Activated CD4-positive, alpha-beta memory T cell treated with anti-CD3 and anti-CD28 coated beads for 36 hours (primary cell): ENCODE measurements at places on chromosomes 4 and X. TPM values are rescaled to one million over a fixed set of nuclear protein-coding genes. Genes with fewer than 3 reads are reported as not detected.

Gene CDX4
- not detected for total RNA-seq

Gene AFF2
- total RNA-seq: 0.45 TPM

Gene ENPP6
- 0.12 TPM for total RNA-seq

Gene NPY2R
- total RNA-seq: not detected

Gene CSAG1
- not detected for total RNA-seq

Gene MAPK10
- not detected for total RNA-seq

Gene GABRG1
- not detected for total RNA-seq

Gene USP17L27
- total RNA-seq: not detected

GRCh38 chr4:89175611-89176010, 64.3 kb downstream of the TIGD2 start:
- H3K36me3 ChIP-seq: no peaks in the 10 kb centered on the region
- H3K27me3 ChIP-seq: peaks cover 2% of the 10 kb centered on the region
- no peak for DNase-seq
- H3K27ac ChIP-seq: no peak overlapping the region
- no peak overlapping the region for H3K4me3 ChIP-seq

GRCh38 chr4:83510442-83510841, 25.5 kb upstream of the GPAT3 start:
- DNase-seq: no peak
- H3K27ac ChIP-seq: no peak overlapping the region
- no peaks in the 10 kb centered on the region for H3K27me3 ChIP-seq

DNA sequence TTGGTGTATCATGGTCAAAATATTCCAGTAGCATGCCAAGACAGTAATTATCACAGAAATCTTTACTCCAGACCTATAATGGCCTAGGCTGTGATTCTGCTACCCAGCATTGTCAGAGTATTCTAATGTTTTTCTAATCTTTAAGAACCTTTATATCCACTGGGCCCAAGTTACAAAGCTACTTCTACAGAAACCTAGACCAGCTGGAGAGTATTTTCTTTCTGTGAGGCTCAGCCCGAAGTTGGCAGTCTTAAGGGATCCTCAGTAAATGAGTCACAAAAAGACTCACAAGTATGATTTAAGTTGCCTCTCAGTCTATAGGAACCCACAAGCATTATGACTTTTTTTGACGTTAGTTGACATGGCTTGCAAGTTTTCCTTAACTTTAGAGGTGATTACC, 638.5 kb upstream of the FAM241A start:
- H3K27ac ChIP-seq: no peak overlapping the region
- no peaks in the 10 kb centered on the region for H3K36me3 ChIP-seq
- no peaks in the 10 kb centered on the region for H3K27me3 ChIP-seq
- H3K4me1 ChIP-seq: no peaks in the 10 kb centered on the region

DNA sequence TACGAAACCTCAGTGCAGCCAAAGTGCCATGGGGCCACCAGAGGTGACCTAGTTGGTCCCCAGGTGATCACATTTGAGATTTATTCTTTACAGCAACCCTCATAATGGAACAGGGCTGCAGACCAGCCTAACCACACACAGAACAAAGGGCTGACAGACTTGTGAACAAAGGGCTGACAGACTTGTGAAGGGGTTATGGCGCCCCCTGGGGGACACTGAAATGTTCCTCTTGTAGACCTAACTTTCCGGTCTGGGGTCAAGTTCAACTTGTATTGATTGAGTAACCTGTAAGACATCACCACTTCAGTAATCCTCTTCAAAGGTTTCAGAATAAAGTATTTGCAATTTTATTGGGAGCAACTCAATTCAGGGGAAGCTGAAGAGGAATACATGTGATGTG, 175.9 kb upstream of the RPS6KA3 start:
- no peak overlapping the region for H3K4me3 ChIP-seq
- peak; percentile 89 for DNase-seq
- no peak overlapping the region for H3K27ac ChIP-seq

GRCh38 chrX:809081-809480, 178.5 kb downstream of the SHOX start:
- H3K27ac ChIP-seq: no peak overlapping the region
- H3K4me1 ChIP-seq: no peaks in the 10 kb centered on the region
- no peak overlapping the region for H3K4me3 ChIP-seq
- H3K27me3 ChIP-seq: peaks cover 6% of the 10 kb centered on the region
- H3K36me3 ChIP-seq: no peaks in the 10 kb centered on the region

- no peak overlapping the region for H3K4me3 ChIP-seq
- H3K27ac ChIP-seq: no peak overlapping the region
- H3K4me1 ChIP-seq: no peaks in the 10 kb centered on the region
- DNase-seq: no peak
Observed at GRCh38 chr4:63620271-63620670, 789.0 kb downstream of the TECRL start.

DNA sequence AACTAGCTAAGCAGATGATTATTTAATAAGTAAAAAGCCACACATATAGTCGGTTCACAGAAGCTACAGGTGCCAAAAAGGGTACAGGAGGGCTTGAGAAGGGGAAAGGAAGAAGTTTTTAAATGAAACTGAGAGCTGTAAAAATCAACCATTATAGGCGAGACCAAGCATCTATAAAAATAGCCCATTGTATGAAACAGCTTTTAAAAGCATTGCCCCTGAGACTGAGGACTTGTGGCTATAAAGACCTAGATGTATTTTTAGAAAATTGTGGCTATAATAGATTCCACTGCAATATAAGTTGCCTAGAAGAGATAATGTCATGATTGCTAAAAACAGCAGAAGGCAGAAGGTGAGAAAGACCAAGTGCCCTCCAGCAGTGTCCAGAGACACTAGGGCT, 15.0 kb upstream of the TTC29 start:
- H3K4me1 ChIP-seq: no peaks in the 10 kb centered on the region
- H3K27ac ChIP-seq: no peak overlapping the region
- peaks cover 10% of the 10 kb centered on the region for H3K27me3 ChIP-seq
- H3K4me3 ChIP-seq: no peak overlapping the region
- DNase-seq: no peak

- no peak overlapping the region for H3K27ac ChIP-seq
- H3K4me1 ChIP-seq: no peaks in the 10 kb centered on the region
- no peak for DNase-seq
- no peak overlapping the region for H3K4me3 ChIP-seq
- H3K36me3 ChIP-seq: no peaks in the 10 kb centered on the region
Observed at GRCh38 chr4:66197451-66197850, 527.2 kb upstream of the EPHA5 start.

DNA sequence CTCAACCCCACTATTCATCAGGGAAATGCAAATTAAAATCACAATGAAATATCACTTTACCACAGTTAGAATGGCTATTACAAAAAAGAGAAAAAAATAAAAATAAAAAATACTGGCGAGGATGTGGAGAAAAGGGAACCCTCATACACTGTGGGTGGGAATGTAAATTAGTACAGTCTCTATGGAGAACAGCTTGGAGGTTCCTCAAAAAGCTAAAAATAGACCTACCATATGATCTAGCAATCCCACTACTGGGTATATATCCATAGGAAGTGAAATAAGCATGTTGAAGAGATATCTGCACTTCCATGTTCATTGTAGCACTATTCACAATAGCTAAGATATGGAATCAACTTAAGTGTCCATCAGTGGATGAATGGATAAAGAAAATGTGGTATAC, 50.5 kb upstream of the PAGE1 start:
- no peak overlapping the region for H3K4me3 ChIP-seq
- no peaks in the 10 kb centered on the region for H3K36me3 ChIP-seq
- H3K27me3 ChIP-seq: peaks cover 2% of the 10 kb centered on the region
- DNase-seq: no peak
- no peaks in the 10 kb centered on the region for H3K4me1 ChIP-seq
- no peak overlapping the region for H3K27ac ChIP-seq

- H3K4me3 ChIP-seq: no peak overlapping the region
- H3K27ac ChIP-seq: peak overlapping the region; percentile 58
- no peak for DNase-seq
- peaks cover 32% of the 10 kb centered on the region for H3K4me1 ChIP-seq
- H3K36me3 ChIP-seq: no peaks in the 10 kb centered on the region
Observed at GRCh38 chrX:124300405-124300804, 32.1 kb upstream of the TEX13D start.

GRCh38 chrX:39504850-39505259, 592.9 kb downstream of the BCOR start:
- H3K4me1 ChIP-seq: peaks cover 16% of the 10 kb centered on the region
- H3K27ac ChIP-seq: no peak overlapping the region
- H3K36me3 ChIP-seq: peaks cover 6% of the 10 kb centered on the region
- no peak overlapping the region for H3K4me3 ChIP-seq

DNA sequence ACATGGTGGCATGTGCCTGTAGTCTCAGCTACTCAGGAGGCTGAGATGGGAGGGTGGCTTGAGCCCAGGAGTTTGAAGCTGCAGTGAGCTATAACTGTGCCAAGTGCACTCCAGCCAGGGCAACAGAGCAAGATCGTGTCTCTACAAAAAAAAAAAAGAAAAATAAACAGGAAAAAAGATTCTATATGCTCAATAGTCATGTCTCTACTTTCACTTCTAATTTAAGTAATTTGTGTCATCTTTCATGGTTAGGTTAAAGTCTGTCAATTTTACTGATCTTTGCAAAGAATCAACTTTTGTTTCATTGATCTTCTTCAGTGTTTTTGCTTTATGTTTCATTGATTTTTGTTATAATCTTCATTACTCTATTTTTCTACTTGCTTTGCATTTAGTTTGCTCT, 106.2 kb upstream of the MAB21L2 start:
- peaks cover 3% of the 10 kb centered on the region for H3K4me1 ChIP-seq
- no peak for DNase-seq
- no peak overlapping the region for H3K4me3 ChIP-seq
- no peak overlapping the region for H3K27ac ChIP-seq
- H3K36me3 ChIP-seq: peaks cover 25% of the 10 kb centered on the region

DNA sequence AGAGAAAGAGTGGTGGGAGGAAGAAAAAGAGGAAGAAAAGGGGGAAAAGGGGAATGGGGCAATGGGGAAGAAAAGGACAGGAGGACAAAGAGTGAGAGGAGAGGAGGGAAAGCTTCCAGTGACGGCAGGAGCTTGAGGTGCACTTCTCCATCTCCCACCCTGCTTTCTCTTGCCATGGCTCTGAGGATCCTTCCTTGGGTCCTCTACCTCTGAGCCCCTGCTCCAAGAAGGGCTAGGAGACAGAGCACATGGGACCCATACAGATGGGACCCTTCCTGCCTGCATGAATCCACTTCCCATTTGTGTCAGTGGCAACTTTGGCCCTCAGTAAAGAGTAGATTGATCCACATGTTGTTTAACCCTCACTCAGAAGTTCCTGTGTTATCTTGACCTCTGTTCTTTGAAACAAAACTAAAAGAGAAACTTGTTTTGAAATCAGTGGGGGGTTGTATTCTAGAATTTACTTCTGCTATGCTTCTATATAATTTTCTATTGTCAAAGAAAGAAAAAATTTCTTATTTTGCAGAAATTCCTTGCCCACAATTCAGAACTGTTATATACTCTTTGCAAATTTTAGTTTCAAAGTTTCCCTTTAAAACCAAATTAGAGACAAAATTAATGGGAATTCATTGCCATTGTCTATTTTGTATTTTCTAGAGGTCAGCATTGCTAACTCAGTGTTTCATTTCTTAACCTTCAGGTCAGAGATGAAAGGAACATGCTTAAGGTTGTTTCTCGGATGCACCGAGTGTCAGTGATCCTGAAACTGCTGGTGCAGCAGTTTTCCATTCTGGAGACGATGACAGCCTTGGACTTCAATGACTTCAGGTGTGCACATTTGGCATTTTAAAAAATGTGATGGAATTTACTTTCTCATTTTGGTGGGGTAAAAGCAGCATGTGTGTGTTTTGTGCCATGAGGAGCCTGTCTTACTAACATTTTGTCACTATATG, 5.0 kb downstream of the TDO2 start:
- no peak overlapping the region for H3K4me3 ChIP-seq
- no peaks in the 10 kb centered on the region for H3K4me1 ChIP-seq
- no peak for DNase-seq

GRCh38 chr4:185304944-185305690, 90.6 kb downstream of the LRP2BP start:
- no peaks in the 10 kb centered on the region for H3K4me1 ChIP-seq
- no peak overlapping the region for H3K27ac ChIP-seq
- no peaks in the 10 kb centered on the region for H3K27me3 ChIP-seq
- no peak overlapping the region for H3K4me3 ChIP-seq

- no peak for DNase-seq
- no peaks in the 10 kb centered on the region for H3K36me3 ChIP-seq
- H3K4me1 ChIP-seq: no peaks in the 10 kb centered on the region
- H3K27ac ChIP-seq: no peak overlapping the region
- no peak overlapping the region for H3K4me3 ChIP-seq
Observed at GRCh38 chr4:186826846-186827533, 103.3 kb upstream of the FAT1 start.

DNA sequence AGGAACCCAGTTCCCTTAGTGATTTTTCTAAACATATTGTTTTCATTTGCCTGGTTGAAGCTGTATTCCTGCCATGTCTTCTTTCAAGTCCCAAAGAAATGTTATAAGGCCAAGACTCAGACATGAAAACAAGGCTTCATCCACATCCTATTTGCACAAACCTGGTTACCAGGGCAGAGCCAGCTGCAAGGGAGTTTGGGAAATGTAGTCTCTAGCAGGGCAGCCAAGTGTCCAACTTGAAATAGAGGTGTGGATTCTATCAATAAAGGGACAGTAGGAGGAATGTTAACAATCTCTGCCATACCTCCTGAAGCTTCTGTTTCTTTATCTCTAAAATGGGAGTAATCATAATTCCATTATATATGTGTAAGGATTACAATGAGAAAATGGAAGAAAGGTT, 56.6 kb downstream of the INTS12 start:
- H3K27me3 ChIP-seq: peaks cover 12% of the 10 kb centered on the region
- H3K36me3 ChIP-seq: no peaks in the 10 kb centered on the region
- H3K27ac ChIP-seq: no peak overlapping the region
- H3K4me1 ChIP-seq: no peaks in the 10 kb centered on the region

DNA sequence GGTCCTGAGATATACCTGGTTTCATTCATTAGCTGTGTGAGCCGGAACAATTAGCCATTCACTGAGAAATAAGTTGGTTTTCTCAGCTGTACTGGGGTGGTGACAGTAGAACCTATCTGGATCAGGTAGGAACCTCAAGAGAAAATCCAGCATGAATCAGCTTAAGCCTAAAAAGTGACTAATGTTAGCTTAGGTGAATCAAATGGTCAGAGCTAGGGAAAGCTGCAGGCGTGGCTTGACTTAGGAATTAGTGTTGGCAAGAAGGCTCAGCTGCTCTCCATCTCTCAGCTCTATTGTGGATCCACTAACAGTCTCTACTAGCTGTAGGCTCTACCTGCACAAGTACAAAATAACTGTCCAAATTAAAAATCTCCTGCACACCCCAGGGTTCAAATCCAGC, 1025.5 kb downstream of the RAB28 start:
- no peak for DNase-seq
- no peaks in the 10 kb centered on the region for H3K27me3 ChIP-seq
- no peak overlapping the region for H3K4me3 ChIP-seq
- H3K36me3 ChIP-seq: no peaks in the 10 kb centered on the region

GRCh38 chrX:108165383-108166111, 74.0 kb downstream of the ATG4A start:
- DNase-seq: no peak
- H3K36me3 ChIP-seq: no peaks in the 10 kb centered on the region
- no peaks in the 10 kb centered on the region for H3K4me1 ChIP-seq
